ENCODE measurements at places on chromosomes 1 and 21.

- DNase-seq, result peak; percentile 9
Observed at GRCh38 chr1:161484613-161485012, 20.6 kb upstream of the FCGR2A start.

DNA sequence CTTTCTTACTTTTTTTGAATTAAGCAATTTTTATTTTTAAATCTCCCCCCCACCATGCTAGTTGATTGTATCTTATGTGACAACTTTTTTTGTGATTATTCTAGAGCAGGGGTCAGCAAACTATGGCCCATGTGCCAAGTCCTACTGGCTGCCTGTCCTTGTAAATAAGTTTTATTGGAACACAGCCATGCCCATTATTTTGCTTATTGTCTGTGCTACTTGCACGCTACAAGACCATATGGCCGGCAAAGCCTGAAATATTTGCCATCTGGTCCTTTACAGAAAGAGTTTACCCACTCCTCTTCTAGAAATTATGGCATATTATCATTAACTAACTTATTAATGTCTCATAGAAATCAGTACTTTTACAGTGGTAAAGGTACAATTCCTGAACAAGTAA, 51.7 kb downstream of the AK5 start:
- no peak for DNase-seq

- peak; percentile 38 for DNase-seq
Observed at GRCh38 chr1:116178837-116179236, 67.6 kb downstream of the MAB21L3 start.

- no peak for DNase-seq
Observed at GRCh38 chr21:14438211-14438610, 55.3 kb upstream of the HSPA13 start.

DNA sequence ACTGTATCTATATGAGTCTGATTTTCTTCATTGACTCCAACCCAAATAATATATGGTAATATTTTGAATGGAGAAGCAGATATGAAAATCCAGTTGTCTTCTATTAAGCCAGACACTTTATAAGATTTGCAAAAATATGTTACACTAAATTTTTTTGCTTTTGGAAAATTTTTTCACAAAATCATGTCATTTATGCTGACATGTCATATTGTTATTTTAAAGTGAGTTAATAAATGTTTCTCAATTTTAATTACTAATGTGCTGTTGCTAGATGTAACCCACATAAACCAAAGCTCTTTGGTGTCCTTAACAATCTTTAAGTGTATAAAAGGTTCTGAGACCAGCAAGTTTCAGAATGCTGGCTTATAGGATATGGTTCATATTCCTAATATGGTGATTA, 142.5 kb downstream of the HS2ST1 start:
- DNase-seq, result no peak

GRCh38 chr1:193408782-193409293, 222.4 kb upstream of the B3GALT2 start:
- DNase-seq, result no peak
